ENCODE measurements at places on chromosomes 16 and 17. TPM values are rescaled to one million over a fixed set of nuclear protein-coding genes. Genes with fewer than 3 reads are reported as not detected.

DNA sequence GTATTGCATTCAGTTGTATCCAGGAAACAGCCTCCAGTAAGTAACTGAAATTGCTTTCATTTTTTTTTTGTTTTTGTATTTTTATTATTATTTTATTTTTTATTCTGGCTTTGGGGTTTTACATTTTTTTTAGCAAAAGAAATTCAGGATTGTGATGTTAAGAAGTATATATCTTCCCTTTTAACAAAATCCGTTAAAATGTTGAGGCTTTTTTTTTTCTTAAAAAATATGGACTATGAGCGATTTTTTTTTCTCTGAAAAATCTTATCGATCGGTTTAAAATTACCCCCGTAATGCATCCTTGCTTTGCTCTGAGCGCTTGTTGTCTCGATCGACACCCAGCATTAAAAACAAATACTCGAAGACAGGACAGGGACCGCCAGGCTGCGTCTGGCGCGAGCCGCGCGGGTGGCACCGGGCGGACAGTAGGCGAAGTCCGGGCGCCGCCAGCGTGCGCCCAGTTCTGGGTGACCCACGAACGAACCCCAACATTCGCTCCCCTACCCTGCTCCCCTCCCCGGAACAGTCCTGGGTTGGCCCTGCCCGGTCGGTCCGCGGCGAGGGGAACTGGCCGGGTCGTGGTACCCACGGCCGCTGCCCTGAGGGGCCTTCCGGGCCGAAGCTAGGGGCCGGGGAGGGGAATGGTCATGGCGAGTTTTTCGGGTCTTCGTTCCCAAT, 482 bp downstream of the BAHCC1 start:
- DNase-seq = no peak

DNA sequence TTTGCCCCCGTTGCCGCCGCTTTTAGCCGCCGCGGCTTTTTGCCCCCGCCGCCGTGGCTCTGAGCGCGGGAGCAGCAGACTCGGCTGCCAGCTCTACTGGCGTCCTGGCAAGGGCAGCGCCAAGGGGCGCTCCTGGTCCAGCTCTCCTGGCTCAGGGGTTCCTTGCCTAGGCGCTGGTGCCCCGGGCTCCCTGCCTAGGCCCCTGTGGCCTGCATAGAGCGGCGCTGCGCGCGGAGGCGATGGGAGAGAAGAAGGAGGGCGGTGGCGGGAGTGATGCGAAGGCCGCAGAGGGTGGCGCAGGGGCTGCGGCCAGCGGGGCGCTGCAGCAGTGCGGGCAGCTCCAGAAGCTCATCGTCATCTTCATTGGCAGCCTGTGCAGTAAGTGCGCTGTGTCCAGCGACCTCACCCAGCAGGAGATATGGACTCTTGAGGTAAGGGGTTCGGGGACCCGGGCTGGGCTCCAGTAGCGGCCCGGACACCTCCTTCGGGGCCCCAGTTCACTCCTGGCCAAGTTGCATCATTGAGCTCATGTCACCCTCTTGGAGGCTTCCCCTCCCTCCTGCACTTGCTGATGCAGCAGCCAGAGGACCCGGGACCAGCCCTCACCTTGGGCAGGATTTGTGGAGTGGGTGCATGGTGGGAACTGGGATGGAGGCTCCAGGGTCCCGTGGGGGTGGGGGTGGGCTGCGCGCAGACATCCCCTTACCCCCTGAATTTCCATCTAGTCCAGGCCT, 1344.4 kb downstream of the TP53TG3F start:
- no peak for DNase-seq

GRCh38 chr17:9817086-9817485, 4.8 kb downstream of the GSG1L2 start:
- peak; percentile 60 for DNase-seq

DNA sequence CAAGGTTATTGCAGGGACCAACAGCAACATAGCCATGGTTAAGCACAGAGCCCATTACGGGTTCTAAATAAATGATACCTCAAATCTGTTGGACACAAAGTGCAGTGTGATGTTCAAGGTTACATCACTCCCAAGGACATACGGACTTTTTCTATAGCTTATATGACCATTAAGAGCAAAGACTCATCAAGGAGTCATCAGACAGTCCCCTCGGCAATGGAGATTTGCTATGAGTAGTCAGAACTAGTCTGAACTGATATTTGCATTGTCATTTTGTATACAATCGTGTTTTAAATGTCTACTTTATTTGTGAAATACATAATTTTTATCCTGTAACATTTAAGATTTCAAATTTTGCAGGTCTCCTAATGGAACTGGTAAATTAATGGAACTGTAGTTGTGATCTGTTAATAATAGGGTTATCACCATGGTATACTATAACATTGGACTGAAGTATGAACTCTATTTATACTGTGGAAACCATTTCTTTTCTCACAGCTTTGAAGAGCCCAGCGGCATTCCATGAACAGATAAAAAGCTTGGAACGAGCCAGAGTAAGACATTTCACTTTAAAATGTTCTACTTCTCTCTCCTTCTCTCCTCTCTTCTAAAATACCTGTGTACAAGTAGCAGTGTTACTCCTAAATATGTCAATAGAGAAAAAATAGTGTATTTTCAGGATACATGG, 140.9 kb downstream of the MRTFB start:
- DNase-seq = peak; percentile 65

DNA sequence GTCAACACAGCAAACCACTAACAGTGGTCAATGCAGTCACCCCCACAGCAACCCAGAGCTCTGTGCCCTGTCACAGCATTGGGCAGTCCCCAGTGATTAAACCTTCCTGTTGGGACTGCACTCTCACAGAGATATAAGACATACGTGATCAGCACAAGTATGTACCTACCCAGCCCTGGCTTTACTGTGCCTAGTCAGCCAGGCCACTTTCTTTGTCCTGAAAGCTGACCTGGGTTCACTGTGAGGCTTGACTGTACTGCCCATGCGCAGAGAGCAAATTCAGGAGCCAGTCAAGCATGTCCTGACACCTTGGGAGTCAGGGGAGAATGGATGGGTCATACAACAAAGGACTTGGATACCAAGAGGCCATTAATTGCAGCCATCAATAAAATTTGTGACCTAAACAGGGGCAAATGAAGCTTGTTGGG, 10.9 kb upstream of the TMEM170A start:
- DNase-seq = no peak

DNA sequence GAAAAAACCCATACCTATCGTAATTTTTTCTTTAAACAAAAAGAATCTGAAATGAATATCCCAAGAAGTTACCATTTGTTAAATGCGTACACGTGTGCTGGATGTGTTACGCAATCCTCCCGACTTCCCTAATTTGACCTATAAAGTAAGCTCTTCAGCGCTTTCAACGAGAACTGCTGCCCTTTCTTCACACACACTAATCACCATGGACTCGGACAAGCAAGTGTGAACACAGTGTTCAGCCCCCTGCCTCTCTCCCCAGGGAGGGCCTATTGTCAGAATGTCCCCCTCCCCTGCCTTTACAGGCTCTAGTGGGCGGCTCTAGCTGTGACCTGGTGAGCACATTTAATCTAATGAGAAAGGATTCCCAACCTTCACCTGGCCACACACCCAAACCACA, 216.1 kb downstream of the CEP112 start:
- no peak for DNase-seq

DNA sequence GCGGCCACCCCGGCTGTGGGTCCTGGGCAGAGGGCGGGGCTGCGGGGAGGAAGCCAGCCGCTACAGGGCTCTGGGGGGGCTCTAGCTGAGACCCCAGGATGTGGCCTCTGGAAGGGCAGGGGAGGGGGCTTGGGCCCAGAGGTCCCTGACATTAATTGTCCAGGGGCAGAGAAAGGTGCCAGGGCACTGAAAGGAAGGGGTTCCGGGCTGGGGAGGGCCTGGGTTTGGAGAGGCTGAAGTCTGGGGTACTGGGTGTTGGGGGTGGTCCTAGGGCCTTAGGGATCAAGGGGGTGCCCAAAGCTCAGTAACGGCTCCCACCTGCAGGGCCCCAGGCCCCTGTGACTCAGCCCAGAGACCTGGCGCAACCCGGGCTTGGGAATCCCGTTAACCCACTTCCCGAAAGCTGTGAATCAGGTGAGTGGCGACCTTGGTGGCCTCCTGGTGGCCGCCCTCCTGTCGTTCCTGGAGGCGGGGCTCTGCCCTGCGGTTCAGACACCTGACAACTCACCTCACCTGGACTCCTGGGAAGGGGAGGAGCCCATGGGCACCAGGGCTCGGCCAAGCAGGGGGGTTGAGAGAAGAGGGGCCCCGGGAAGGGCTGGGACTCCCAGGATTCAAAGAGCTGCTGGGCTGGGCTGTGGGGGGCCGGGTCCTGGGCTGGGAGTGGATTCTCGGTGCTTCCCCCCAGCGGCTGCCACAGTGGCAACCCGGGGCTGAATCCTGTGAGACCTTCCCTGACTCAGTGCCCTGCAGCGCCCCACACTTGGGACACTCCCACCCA, 465 bp upstream of the PRSS22 start:
- DNase-seq = peak; percentile 68

DNA sequence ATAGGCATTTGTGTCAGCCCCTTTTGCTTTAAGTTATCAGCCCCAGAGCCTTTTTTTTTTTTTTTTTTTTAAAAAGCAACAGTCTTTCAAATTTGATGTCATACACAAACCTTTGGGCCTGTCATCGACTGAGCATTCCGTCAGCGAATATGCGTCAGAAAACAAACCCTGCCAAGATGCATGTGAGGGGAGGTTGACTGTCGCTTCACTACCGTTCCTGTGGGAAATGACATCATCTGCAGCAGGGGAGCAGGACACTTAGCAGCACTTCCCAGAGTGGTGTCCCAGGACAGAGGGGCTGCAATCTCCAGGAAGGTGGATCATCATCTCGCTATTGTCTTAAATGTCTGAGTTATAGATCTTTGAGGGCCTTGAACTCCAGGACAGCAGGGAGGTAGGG, 358.3 kb downstream of the SNX29 start:
- no peak for DNase-seq

- peak; percentile 68 for DNase-seq
These were observed 26.3 kb downstream of the NFE2L1 start for GRCh38 chr17:48074322-48075081.

- DNase-seq = no peak
These were observed at the start of gene CES1 for GRCh38 chr16:55832773-55833691. Gene CES1 (minus strand): TSS chr16:55833096. CDS start chr16:55833055, 41 bp downstream.

- no peak for DNase-seq
These were observed 4.3 kb upstream of the HOXB2 start for GRCh38 chr17:48549281-48549630.

GRCh38 chr17:28298449-28298848, 20.6 kb upstream of the TMEM97 start:
- DNase-seq = no peak

GRCh38 chr16:9898124-9898523, 284.1 kb downstream of the GRIN2A start:
- no peak for DNase-seq

GRCh38 chr16:12340151-12340733, 363.7 kb downstream of the SNX29 start:
- DNase-seq = peak; percentile 36

GRCh38 chr16:75679366-75679765, 2.6 kb upstream of the CPHXL2 start:
- no peak for DNase-seq

DNA sequence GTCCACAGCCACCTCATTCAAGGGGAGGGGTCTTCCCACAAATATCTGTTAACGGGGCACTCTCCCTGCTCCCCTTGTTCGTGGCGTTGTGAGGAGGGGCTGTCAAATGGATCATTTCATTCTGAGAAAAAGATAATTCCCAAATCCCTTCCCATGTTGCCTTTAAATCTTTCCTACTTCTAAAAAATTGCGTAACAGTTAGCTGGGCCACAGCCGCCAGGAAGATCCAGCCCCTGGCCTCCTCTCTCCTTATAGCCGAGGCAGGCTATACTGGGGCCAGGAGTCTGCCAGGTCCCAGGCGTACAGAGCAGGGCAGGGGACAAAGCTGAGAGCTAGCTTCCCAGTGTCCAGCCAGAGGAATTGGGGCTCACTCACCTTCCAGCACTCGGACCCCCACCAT, 430 bp downstream of the C16orf89 start:
- DNase-seq = no peak

- no peak for DNase-seq
These were observed 6.4 kb upstream of the DCAF7 start for GRCh38 chr17:63543822-63544420.

- no peak for DNase-seq
These were observed 4.5 kb downstream of the NUP93 start for GRCh38 chr16:56734429-56734828.

- no peak for DNase-seq
These were observed 761 bp upstream of the MATCAP1 start for GRCh38 chr16:67184453-67184994.

DNA sequence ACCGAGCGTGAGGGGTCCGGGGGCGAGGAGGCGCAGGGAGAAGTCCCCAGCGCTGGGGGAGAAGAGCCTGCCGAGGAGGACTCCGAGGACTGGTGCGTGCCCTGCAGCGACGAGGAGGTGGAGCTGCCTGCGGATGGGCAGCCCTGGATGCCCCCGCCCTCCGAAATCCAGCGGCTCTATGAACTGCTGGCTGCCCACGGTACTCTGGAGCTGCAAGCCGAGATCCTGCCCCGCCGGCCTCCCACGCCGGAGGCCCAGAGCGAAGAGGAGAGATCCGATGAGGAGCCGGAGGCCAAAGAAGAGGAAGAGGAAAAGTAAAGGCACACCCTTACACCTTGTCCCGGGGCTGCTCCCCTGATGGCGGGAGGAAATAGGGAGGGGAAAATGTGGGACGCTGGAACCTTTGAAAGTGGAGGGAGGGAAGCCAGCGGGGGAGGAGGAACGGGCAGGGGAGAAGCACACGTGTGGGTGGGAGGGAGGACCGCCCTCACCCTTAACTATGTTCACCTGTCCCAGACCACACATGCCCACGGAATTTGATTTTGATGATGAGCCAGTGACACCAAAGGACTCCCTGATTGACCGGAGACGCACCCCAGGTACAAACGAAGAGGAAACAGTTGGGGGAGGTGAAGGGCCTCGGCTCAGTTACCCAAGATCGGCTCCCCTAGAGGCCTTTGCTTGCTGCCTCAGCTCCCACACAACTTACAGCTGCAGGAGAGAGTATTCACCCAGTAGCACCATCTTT, 916 bp downstream of the PAGR1 start:
- peak; percentile 35 for DNase-seq

The HSD17B1 gene
- 7.4 TPM for total RNA-seq

The NOTUM gene
- total RNA-seq = not detected

The KPNB1 gene
- total RNA-seq = 211 TPM

The GTF3C1 gene
- 58.5 TPM for total RNA-seq

The ATXN7L3 gene
- total RNA-seq = 32.4 TPM

The XYLT1 gene
- total RNA-seq = 1.2 TPM

The PIPOX gene
- 0.26 TPM for total RNA-seq

The STX1B gene
- not detected for total RNA-seq

The FMNL1 gene
- 2.0 TPM for total RNA-seq

The CPHXL2 gene
- not detected for total RNA-seq

Data from bronchial epithelial cell (primary cell).